Esophagus muscularis mucosa (tissue), 4 donors: ENCODE measurements at places on chromosomes 12 and 14. TPM values are rescaled to one million over a fixed set of nuclear protein-coding genes. Genes with fewer than 3 reads are reported as not detected.

- H3K27me3 ChIP-seq: no peaks in the 10 kb centered on the region
- H3K36me3 ChIP-seq: no peaks in the 10 kb centered on the region
- H3K4me1 ChIP-seq: peaks cover 26% of the 10 kb centered on the region
- no peak overlapping the region for H3K27ac ChIP-seq
These were observed 20.4 kb downstream of the KRT18 start for GRCh38 chr12:52969166-52969795.

DNA sequence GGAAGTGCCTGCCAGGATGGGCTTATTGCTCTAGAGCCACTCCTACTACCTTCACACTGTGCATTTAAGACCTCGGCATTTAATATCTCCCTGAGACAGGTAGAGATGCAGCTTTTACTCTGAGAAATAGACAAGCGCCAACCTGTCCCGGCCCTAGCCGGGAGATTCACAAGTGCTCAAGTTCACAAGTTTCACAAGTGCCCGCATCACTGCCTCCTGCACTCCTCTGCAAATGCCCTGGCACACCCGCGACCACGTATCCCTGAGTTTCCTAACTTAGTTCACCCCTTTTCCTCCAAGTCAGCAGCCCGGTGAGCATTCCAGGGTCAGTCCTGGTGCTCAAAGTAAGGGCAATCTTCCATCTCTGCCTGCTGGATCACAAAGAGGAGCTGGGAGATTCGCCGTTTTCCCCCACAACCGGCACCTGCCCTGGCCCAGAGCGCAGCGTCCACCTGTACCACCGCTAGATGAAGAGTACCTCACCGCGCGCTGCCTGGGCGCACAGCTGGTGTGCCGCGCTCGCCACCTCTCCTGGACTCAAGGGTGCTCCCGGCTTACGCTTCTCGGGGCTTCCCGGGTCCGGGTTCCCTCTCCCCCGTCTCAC lies 5.0 kb upstream of the SLC38A4 start:
- H3K36me3 ChIP-seq: no peaks in the 10 kb centered on the region
- no peak overlapping the region for H3K27ac ChIP-seq
- peak overlapping the region; percentile 45 for H3K4me3 ChIP-seq
- peaks cover 52% of the 10 kb centered on the region for H3K27me3 ChIP-seq

GRCh38 chr14:34171431-34172172 lies 220.7 kb upstream of the EGLN3 start:
- peaks cover 32% of the 10 kb centered on the region for H3K4me1 ChIP-seq
- H3K27me3 ChIP-seq: no peaks in the 10 kb centered on the region
- DNase-seq: no peak
- H3K4me3 ChIP-seq: no peak overlapping the region
- H3K36me3 ChIP-seq: no peaks in the 10 kb centered on the region
- H3K27ac ChIP-seq: no peak overlapping the region

- H3K36me3 ChIP-seq: no peaks in the 10 kb centered on the region
- no peak overlapping the region for H3K4me3 ChIP-seq
- H3K27me3 ChIP-seq: no peaks in the 10 kb centered on the region
- no peak overlapping the region for H3K27ac ChIP-seq
These were observed 325.6 kb upstream of the TMEM132C start for GRCh38 chr12:127941332-127941731.

DNA sequence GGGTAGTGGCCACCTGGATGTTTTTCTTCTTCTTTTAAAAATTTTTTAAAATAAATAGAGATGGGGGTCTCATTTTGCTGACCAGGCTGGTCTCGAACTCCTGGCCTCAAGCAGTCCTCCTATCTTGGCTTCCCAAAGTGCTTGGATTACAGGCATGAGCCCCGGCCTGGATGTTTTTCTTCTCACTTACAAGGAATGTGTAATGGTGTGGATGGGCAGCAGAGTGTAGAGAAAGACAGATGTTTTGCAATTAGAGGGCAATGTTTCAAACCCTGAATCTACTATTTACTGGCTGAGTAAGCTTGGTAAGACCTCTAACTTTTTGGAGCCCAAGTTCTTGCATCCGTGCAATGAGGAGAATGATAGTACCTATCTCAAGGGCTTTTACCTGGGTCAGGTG lies 48.1 kb downstream of the ADCK1 start:
- H3K27ac ChIP-seq: no peak overlapping the region
- no peak for DNase-seq
- H3K4me3 ChIP-seq: no peak overlapping the region

Gene MRPL42
- total RNA-seq: 44.2 TPM

DNA sequence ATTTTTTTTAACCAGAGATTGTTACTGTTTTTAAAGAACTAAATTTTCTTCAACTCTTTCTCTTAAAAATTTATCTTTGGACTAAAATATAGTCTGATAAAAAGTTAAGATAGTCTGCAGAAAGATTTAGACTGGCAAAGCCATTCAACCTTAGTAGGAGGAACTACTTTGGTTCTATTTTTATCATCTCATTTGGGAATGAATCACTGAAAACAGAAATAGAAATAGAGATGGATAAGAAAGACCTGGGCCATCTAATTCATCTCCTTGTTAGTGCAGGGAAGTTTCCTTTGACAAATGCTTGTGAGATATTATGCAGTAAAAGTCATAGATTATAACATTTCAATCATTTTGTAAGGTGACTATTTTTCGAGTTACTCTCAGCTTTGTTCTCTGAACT lies 263.2 kb upstream of the NPAS3 start:
- H3K4me3 ChIP-seq: no peak overlapping the region
- no peak overlapping the region for H3K27ac ChIP-seq
- no peaks in the 10 kb centered on the region for H3K36me3 ChIP-seq

Gene EPYC
- not detected for total RNA-seq

Gene ANO4
- total RNA-seq: not detected

GRCh38 chr12:24840046-24840800 lies 108.7 kb downstream of the BCAT1 start:
- H3K4me1 ChIP-seq: peaks cover 6% of the 10 kb centered on the region
- H3K27ac ChIP-seq: peak overlapping the region; percentile 14
- DNase-seq: no peak
- H3K36me3 ChIP-seq: no peaks in the 10 kb centered on the region

DNA sequence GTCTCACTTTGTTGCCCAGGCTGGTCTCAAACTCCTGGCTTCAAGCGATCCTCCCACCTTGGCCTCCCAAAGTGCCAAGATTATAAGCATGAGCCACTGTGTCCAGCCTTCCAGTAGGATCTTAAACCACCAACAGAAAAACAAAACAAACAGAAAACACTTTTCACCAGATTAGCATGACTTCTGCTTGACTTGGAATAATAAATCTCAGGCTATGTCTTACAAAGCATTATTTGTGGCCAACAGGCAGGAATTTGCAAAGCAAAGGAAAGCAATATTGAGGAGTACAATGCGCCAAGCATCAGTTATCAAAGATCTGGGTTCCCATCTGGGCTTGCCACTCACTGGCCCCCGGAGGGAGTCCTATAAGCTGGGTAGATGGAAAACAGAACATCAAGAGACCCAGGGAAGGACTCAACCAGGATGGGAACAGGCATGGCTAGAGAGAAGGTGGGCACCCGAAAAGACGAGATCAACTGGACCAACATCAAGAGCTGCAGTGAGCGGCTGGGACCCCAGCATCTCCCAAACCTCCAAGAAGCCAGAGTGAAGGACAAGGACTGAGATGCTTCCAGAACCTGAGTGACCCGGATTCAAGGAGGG lies 101.2 kb downstream of the TMEM30B start:
- peaks cover 18% of the 10 kb centered on the region for H3K4me1 ChIP-seq
- no peak overlapping the region for H3K4me3 ChIP-seq
- H3K36me3 ChIP-seq: no peaks in the 10 kb centered on the region
- no peak overlapping the region for H3K27ac ChIP-seq
- peak; percentile 89 for DNase-seq

DNA sequence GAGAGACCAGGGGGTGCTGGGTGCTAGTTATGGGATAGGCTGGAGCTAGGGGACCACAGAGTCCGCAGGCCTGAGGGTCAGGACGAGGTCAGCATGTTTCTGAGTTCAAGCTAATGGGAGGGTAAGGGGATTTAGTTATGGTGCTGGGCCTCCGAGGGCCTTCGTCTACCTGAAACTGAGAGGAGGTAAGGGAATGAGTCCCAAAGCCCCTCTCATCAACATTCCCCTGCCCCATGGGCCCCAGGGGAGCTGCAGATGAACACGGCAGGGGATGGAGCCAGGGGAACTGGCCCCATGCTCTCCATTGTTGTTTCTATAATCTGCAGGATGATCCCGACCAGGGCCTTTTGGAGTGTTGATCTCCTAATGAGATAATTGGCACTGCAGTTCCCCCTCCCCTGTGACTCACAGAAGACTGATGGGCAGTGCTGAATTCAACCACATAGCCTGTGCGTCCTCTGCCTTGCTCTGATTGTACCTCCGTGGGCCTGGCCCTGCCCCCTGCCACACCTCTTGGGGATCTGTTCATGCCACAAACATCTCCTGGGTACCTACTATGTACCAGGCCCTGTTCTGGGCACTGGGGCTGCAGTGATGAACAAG lies 21.4 kb downstream of the FAIM2 start:
- H3K36me3 ChIP-seq: no peaks in the 10 kb centered on the region
- no peak overlapping the region for H3K4me3 ChIP-seq
- no peaks in the 10 kb centered on the region for H3K27me3 ChIP-seq
- no peak for DNase-seq

- no peak for DNase-seq
- H3K4me3 ChIP-seq: no peak overlapping the region
- no peaks in the 10 kb centered on the region for H3K4me1 ChIP-seq
- H3K36me3 ChIP-seq: peaks cover 83% of the 10 kb centered on the region
- H3K27me3 ChIP-seq: no peaks in the 10 kb centered on the region
These were observed 36.3 kb downstream of the LGMN start for GRCh38 chr14:92711976-92712653.

DNA sequence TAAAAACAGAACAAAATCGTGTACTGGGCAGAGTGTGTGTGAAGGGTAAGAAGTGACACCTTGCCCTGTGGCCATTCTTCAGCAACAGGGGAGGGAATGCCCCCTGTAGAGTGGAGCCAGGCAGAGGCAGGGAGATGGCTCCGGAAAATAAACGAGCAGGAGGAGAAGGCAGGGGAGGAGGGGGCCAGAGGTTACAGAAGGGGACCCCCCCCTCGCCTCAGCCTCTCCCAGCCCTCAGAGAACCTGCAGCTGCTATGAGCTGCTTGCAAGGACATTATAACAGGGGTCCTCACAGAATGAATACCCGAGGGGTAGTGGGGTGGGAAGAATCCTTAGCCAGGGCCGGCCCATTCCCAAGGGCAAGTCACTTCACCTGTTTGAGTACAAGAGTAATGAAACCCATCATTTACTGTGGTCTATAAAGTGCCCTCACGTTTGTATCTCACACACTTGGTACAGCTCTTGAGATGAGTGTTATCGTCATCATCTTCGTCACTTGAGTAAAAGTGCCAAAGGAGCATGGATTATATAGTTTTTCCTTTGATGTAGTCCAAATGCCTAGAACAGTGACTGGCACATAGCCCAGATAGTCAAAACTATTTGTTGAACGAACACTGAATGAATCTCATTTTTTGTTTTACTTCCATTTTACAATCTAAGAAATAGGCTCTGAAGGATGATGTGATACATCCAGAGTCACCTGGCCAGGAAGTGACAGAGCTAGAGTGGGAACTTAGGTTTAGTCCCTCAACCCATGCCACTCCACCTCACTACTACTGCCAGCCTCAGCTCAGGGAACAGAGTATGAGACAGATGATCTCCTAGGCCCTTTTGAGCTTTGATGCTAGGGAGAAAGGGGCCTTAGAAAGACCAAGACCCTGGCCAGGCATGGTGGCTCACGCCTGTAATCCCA lies 14.5 kb downstream of the SCNN1A start:
- no peak for DNase-seq
- H3K4me1 ChIP-seq: peaks cover 18% of the 10 kb centered on the region
- no peak overlapping the region for H3K4me3 ChIP-seq
- H3K27me3 ChIP-seq: no peaks in the 10 kb centered on the region
- H3K36me3 ChIP-seq: no peaks in the 10 kb centered on the region

Gene SCYL2
- 50.5 TPM for total RNA-seq

DNA sequence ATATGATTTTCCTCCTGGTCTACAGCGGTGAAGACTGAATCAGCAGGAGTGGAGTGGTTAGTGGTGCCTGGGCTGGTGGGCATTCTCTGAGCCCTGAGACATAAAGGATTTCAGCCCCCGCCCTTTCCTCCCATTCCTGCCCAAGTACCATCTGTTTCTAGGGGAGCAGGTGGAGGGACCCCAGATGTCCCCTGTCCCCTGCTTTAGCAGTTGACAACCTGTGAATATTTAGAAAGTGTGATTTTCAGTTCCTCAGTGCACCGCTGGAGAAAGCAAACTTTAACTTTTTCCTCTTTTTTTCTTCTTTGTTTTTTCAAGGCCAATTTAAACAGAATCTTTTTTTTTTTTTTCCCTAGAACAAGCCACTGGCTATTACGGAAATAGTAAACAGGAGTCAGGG lies 163.8 kb upstream of the MYL2 start:
- DNase-seq: no peak
- H3K27me3 ChIP-seq: no peaks in the 10 kb centered on the region
- H3K36me3 ChIP-seq: no peaks in the 10 kb centered on the region
- H3K4me1 ChIP-seq: no peaks in the 10 kb centered on the region

GRCh38 chr12:115817389-115817788 lies 460.1 kb downstream of the MED13L start:
- no peaks in the 10 kb centered on the region for H3K36me3 ChIP-seq
- no peaks in the 10 kb centered on the region for H3K27me3 ChIP-seq
- H3K4me1 ChIP-seq: no peaks in the 10 kb centered on the region

Gene CIDEB
- 12.5 TPM for total RNA-seq

GRCh38 chr12:118237908-118238307 lies 102.0 kb downstream of the PEBP1 start:
- no peaks in the 10 kb centered on the region for H3K4me1 ChIP-seq
- H3K27me3 ChIP-seq: no peaks in the 10 kb centered on the region
- DNase-seq: no peak
- peaks cover 47% of the 10 kb centered on the region for H3K36me3 ChIP-seq
- H3K4me3 ChIP-seq: no peak overlapping the region

DNA sequence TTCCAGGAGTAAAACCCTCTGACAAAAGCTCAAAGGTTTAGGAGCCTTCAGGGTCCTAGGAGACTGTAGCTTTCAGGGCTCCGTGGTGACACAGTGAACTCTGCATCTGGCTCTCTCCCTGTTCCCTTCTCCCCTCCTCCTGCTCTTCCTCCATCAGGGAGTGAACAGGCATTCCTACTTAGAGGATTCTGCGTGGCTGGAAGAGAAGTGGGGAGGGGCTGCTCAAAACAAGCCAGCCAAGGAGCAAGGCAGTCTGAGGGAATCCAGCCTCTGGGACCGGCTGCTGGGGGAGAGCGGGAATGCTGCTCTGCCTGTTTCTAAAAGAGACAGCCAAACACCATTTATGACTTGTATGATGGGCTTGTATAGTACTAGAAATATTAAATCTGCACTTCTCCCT lies 49.5 kb downstream of the RBMS2 start:
- DNase-seq: no peak
- H3K36me3 ChIP-seq: peaks cover 22% of the 10 kb centered on the region
- H3K4me3 ChIP-seq: no peak overlapping the region
- no peaks in the 10 kb centered on the region for H3K27me3 ChIP-seq
- peaks cover 48% of the 10 kb centered on the region for H3K4me1 ChIP-seq

Gene ACOT6
- not detected for total RNA-seq

DNA sequence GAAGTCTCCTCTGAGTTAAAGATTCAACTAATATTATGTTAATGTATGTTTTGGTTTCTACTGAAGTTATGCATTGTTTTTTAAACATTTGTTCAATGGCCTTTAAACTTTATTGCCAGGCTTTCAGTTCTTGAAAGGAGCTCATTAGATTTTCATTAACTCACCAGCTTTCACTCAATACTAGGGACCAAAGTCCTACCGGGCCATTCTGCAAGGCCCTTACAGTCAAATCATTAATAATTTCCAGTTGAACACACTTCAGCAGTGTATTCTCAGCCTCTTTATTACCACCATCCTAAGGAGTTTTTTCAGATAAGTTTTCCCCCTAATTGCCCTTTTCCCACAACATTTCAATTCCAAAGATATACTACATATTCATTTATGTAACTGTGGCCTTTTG lies 409.2 kb downstream of the DIO2 start:
- no peaks in the 10 kb centered on the region for H3K27me3 ChIP-seq
- DNase-seq: no peak
- H3K27ac ChIP-seq: no peak overlapping the region
- no peaks in the 10 kb centered on the region for H3K36me3 ChIP-seq
- no peak overlapping the region for H3K4me3 ChIP-seq
- H3K4me1 ChIP-seq: no peaks in the 10 kb centered on the region

Gene IGF1
- total RNA-seq: 48.7 TPM
